ENCODE measurements at places on chromosomes 3 and 15.
A peak's percentile ranks its signal among the peaks of the same experiment; 100 is the strongest.

GRCh38 chr15:55859681-55860080 lies 116.7 kb upstream of the PRTG start:
- no peak for DNase-seq

DNA sequence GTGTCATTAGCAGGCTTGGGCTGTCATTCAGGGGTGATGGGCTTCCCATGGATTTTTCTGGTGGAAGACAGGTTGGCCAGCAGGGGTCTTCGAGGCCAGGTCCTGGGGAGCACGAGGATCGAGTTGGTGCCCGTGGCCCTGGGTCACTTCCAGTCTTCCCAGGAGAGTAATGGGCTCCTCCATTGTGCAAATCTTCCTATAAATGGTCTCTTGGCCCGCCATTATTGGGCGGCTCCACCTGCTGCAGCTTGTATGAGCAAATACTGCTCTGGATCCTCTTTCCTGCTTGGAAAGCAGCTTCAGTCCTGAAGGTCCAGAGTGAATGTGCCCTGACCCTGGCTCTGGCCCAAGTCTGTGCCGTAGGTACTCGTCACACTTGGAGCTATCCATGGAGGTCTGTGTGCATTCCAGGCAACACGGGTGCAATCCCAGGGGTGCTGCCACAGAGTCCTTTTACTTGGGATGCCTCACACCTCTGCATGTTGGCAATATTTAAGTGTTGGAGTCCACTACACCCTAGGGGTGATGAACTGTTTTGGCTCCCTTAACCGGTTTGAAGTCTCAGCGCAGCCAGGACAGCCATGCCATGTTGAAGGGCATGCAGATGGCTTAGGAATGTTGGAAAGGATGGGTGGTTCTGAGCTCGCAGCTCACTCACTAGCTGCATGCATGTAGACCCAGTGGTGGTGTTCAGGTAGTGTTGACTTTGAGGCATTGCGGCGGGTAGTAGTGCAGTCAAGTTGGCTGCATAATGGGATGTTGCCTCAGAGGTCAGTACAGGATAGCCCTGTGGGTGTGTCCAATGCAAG lies 97.6 kb downstream of the SNRPN start:
- DNase-seq: no peak

- DNase-seq: no peak
These were observed 78.0 kb upstream of the KCNH8 start for GRCh38 chr3:19070325-19070724.

- DNase-seq: no peak
These were observed 222.2 kb upstream of the ARPP21 start for GRCh38 chr3:35417080-35417479.

- no peak for DNase-seq
These were observed 108.8 kb upstream of the PTPRG start for GRCh38 chr3:61452535-61453090.

GRCh38 chr3:99114565-99115291 lies 213.2 kb upstream of the DCBLD2 start:
- no peak for DNase-seq

- DNase-seq: no peak
These were observed 48.0 kb downstream of the SLC15A2 start for GRCh38 chr3:121942116-121942786.

- no peak for DNase-seq
These were observed 10.8 kb downstream of the CACNA2D3 start for GRCh38 chr3:54133196-54133595.

DNA sequence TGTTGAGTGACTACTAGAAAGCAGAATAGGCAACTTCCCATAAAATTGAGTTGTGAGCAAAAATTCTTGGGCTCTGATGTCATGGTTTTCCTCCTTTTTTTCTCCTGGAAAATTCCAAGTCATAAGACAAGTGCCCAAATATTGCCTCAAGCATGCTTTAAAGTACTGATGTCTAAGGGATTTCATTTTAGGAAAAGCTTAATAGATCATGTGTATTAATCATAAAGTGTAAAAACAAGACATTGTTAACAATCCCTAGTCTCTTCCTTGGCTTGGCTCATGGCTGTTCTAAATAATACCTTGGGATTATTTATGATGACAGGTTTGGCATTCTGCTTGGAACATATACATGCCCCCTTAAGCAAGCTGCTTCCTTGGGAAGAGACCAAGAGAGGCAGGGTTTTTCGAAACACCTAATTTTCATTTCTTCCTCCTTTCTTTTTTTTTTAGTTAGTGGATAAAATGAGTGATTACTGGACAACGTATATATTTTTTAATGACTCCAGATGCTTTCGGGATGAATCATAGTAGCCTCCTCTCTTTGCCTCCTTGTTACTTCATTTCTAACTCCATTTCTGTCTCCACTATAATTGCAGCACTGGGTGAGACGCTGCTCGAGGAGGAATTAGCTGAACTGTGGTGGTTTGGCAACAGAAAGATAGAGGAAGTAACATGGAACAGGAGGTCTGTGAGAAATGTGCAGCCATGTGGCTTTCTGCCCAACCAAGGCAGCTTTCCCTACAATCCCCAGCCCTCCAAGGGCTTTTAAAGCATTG lies 104.9 kb downstream of the TPRG1 start:
- peak; percentile 21 for DNase-seq

GRCh38 chr15:42632105-42632675 lies 56.8 kb downstream of the STARD9 start:
- no peak for DNase-seq

GRCh38 chr3:129020691-129021090 lies 19.6 kb downstream of the EFCC1 start:
- no peak for DNase-seq

GRCh38 chr3:13217736-13218540 lies 144.7 kb upstream of the IQSEC1 start:
- DNase-seq: no peak

GRCh38 chr3:69764861-69765260 lies 25.6 kb downstream of the MITF start:
- no peak for DNase-seq

DNA sequence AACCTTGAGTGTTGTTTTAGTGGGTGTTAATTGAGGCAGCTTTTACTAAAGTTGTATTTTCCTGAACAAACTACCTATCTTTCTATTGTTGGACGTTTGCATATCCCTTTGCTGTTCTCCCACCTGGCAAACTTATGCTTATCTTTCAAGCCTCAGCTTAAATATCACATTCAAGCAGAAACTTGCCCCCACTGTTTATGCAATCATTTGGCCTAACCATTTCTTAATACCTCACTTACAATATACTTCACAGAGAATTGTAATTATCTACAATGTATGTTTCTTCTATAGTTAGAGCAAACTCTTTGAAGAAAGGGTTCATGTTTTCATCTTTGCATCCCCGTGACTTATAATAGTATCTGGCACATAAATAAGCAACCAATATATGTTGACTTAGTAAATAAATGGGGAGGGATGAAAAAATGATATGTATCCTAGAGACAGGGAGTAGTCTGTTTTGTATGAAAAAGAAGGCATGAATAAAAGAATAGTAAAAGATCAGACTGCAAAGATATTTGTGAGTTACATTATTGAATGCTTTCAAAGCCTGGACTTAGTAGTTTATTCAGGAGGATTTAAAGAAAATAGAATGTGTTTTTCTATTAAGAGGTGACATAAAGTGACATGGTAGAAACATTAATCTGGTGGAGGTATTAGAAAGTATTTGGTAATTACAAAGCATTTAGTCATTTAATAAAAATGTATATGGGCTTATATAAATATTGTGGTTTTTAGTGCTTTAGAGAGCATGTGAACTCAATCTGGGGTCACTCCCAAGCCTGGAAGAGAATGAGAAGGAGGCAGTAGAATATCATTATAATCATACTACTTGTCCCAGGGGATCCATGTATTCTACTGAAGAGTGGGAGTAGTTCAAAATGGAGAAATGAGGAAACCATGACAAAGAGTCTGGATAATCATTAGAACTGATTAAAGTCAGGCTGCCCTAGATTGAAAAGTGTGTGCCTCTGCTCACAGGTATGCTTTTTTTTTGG lies 60.0 kb upstream of the DCBLD2 start:
- DNase-seq: no peak

Measured in left cardiac atrium (tissue), 4 donors.